ENCODE measurements at places on chromosomes 3 and 15.

- no peak for DNase-seq
These were observed 80.7 kb upstream of the PSMD6 start for GRCh38 chr3:64104006-64104405.

DNA sequence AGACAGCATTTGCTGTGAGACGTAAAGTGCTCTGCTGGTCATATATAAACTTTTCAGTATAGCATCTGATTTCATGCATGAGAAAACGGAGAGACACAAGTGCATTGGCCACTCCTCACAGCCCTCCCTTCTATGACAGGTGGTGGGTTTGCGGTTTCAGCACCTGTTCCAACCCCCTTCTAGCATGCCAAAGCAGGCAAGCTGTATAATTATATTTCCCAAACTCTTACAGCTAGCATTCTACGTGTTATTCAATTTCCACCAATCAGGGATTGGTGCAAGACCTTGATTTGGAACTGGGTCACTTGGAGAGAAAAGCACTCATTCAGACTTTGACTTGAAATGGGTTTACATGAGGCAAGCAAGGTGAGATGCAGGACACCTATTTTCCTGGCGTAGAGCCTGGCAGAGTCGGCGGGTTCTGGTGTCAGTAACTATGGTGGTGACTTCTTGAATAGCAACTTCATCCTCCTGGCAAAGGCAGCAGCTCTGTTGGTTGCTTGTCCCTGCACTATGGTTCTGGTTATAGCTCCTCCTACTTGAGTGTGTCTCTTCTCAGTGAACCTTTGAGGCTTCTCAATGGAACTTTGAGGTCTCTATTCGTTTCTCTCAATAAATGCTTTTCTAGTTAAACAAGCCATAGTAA lies 356.5 kb downstream of the TBL1XR1 start:
- DNase-seq, result no peak

- no peak for DNase-seq
These were observed 38.6 kb upstream of the DGKG start for GRCh38 chr3:186400662-186401061.

GRCh38 chr3:74129056-74129455 lies 485.4 kb downstream of the CNTN3 start:
- no peak for DNase-seq

DNA sequence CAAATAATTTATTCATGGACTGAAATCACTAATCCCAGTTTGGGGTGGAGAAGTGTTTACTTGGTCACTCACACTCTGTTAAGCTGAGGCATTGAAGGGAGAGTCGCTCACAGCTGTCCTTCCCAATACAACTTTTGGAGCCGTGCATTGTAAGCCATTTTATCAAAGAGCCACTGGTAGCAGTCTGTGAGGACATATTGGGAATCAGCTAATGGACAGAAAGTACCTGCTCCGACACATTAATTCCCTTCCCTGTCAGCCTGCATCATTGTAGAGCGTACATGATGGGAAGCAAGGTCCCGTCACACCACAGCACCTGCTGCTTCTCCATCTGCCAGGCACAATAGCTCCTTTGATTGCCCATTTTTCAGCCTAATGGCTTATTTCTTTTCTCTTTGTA lies 643.2 kb downstream of the SQOR start:
- no peak for DNase-seq

All from BJ (cell line).